Central memory CD8-positive, alpha-beta T cell (primary cell): ENCODE measurements at places on chromosomes 5 and 9.

DNA sequence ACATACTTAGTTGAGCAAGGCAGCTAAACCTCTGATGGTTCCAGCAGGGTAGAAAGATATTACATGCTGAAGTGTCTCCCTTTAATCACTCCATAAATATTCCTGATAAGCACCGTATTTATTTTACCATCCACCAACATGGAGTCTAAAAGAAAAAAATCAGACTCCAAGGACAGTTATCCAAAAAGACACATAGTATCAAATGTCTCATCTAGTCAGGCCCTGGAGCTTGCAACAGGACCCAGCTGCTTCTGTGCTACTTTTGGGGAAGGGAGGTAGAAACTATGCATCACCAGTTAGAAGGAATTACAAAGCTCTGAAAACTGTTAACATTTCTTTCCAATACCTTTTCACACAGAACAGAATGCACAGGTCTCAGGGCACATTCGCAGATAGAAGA lies 88.1 kb downstream of the S1PR3 start:
- H3K27ac ChIP-seq = no peak overlapping the region
- H3K27me3 ChIP-seq = peaks cover 50% of the 10 kb centered on the region
- no peak for DNase-seq
- H3K36me3 ChIP-seq = no peaks in the 10 kb centered on the region
- no peaks in the 10 kb centered on the region for H3K4me1 ChIP-seq

DNA sequence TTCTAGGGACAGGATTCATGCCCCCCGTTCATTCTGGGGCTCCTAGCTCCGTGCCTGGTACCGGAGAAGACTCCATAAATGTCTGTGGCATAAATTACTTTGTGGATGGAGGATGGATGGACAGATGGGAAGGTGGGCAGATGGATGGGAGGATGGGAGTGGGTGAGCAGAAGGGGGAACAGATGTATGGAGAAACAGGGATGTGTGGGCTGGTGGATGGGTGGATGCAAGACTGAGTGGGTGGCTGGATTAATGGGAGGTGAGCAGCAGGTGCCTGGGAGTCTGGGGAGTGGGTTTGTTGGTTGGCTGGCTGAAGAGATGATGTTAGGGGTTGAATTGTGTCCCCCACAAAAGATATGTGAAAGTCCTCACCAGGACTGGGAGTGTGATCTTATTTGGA lies 43.5 kb downstream of the SARDH start:
- H3K4me1 ChIP-seq = peaks cover 12% of the 10 kb centered on the region
- H3K27me3 ChIP-seq = no peaks in the 10 kb centered on the region
- peaks cover 6% of the 10 kb centered on the region for H3K36me3 ChIP-seq
- no peak overlapping the region for H3K4me3 ChIP-seq

- peaks cover 11% of the 10 kb centered on the region for H3K4me1 ChIP-seq
- H3K36me3 ChIP-seq = peaks cover 71% of the 10 kb centered on the region
- H3K27me3 ChIP-seq = no peaks in the 10 kb centered on the region
- DNase-seq = peak; percentile 52
Measured at GRCh38 chr5:151115272-151115905, 34.6 kb upstream of the TNIP1 start.

DNA sequence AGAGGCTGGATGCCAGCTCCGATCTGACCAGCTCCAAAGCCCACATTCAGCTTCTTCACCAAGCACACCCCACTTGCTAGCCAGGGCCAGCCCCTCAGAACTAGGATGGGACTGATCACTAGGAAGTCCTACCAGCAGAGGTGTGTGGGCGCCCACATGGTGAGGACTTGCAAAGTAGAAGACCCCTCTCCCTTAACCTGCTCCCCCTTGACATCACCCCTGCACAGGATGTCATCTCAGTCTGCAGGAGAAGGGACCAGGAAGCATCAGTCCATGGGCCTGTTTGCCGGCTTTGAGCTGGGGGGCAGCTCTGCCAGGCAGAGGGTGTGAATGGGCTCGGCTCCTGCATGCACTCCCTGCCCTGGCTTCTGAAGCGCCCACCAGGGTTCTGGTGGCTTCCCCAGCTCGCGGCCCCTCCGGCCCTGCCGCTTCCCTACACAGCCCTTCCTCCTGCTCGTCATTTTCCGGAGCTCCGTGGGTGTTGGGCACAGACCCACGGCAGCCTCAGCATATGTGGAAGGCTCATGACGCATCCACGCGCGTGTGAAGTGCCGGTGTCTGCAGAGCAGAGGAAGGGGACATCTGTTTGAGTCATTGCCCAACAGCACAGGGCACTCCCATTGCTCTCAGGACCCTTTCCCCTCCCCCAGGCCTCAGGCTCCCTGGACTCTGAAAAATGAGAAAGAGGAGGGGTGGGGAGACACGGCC lies 3.7 kb upstream of the FAM78A start:
- peaks cover 24% of the 10 kb centered on the region for H3K4me1 ChIP-seq
- H3K27me3 ChIP-seq = no peaks in the 10 kb centered on the region
- no peak overlapping the region for H3K27ac ChIP-seq
- no peak overlapping the region for H3K4me3 ChIP-seq

DNA sequence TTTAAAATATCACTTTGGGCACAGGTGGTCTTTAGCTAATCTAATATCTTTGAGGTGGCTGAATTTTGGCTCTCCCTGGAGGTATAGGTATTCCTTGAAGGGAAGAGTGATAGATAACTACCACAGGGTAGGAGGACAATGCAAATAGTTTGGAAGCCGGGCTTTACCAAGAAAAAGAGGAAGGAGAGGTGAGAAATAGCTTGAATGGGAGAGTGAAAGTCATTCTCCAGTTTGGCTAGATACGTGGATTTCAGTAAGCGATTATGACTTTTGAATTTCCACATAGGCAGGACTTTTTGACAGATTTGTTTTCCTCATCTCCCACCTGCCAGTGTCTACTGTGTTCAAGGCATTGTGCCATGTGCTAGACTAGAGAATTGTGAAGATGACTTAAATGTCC lies 45.5 kb downstream of the RASA1 start:
- DNase-seq = no peak
- peak overlapping the region; percentile 14 for H3K27ac ChIP-seq
- no peaks in the 10 kb centered on the region for H3K27me3 ChIP-seq
- no peak overlapping the region for H3K4me3 ChIP-seq
- H3K36me3 ChIP-seq = no peaks in the 10 kb centered on the region

DNA sequence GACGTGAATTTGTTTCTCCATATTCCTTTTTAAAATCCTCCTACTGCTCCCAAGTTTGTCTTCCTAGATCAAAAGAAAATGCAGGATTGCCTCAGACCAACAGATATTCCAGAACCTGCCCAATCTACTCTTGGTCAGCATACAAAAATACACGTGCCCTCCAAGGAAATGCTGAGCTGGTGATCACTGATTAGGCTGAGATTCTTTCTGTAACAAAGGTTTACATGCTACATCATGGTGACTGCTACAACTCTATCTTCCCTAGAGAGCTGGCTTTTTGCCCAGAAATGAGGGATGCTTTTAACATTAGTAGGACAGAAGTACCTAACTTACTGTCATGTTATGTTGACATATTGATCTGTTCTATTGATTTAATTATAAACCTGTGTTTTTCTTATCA lies 35.5 kb downstream of the OR2Y1 start:
- H3K4me1 ChIP-seq = no peaks in the 10 kb centered on the region
- H3K27me3 ChIP-seq = no peaks in the 10 kb centered on the region
- H3K27ac ChIP-seq = no peak overlapping the region
- no peak for DNase-seq
- no peak overlapping the region for H3K4me3 ChIP-seq

DNA sequence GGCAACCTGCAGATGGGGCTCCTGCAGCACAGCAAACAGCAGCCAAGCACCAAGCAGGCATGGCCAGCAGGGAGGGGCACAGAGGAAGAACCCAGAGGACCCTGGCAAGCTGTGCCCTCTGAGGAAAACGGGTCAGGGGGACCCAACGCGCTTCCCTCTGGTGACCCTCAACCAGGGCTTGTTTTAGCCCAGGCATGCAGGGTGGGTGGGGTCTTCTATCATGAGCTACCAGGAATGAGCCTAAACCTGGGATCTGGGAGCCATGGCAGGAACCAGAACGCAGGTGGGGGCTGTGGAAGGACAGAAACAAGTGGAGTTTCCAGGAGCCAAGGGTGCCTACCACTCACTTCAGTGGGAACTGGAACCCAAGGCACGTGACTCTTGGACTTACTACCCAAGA lies 20.9 kb downstream of the IPPK start:
- DNase-seq = no peak
- no peak overlapping the region for H3K27ac ChIP-seq
- no peaks in the 10 kb centered on the region for H3K27me3 ChIP-seq
- H3K4me1 ChIP-seq = no peaks in the 10 kb centered on the region
- no peak overlapping the region for H3K4me3 ChIP-seq

- peaks cover 28% of the 10 kb centered on the region for H3K27me3 ChIP-seq
- H3K27ac ChIP-seq = no peak overlapping the region
- no peak overlapping the region for H3K4me3 ChIP-seq
- H3K4me1 ChIP-seq = no peaks in the 10 kb centered on the region
- DNase-seq = no peak
Measured at GRCh38 chr9:135705376-135705775, 3.4 kb downstream of the KCNT1 start.
